ENCODE measurements at places on chromosomes 1 and 21.

DNA sequence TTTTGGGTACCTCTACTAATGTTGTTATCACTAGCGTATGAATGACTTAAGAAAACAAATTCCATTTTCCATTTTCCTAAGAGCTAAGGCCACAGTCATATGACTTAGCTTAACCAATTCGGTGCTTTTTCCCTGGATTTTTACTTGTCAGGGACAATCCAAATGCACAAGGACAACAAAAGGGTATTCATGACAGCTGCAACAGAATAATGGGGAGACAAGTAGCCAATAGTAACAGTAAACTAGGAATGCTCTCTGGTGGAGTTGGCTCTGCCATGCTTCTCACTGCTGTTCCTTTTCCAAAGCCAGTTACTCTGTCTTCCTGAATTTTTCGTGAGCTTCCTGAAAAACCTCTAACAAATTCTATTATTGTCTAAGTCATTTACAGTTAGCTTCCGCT, 52.9 kb downstream of the LRRIQ3 start:
- DNase-seq = no peak

GRCh38 chr1:43387976-43388599, 1.5 kb downstream of the MED8 start:
- no peak for DNase-seq

DNA sequence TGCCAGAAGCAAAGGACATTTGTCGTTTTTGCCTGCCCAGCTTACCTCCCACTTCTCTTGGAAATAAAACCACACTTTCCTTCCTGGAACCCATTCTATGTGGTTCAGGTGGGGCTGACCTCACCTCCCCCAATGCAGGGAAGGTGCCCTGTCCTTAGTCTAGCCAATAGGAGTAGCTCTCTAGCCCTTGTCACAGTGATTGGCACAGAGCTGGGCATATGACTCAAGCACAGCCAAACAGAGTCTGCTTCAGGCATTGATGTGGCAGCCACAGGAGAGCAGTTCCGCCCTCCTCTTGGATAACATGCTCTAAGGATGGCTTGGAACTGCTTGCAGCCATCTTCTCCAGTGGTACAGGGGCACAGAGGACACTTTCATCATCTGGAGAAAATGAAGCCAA, 134.0 kb downstream of the LRIG2 start:
- DNase-seq = no peak

- no peak for DNase-seq
Observed at GRCh38 chr21:32212116-32212515, 66.7 kb downstream of the MIS18A start.

DNA sequence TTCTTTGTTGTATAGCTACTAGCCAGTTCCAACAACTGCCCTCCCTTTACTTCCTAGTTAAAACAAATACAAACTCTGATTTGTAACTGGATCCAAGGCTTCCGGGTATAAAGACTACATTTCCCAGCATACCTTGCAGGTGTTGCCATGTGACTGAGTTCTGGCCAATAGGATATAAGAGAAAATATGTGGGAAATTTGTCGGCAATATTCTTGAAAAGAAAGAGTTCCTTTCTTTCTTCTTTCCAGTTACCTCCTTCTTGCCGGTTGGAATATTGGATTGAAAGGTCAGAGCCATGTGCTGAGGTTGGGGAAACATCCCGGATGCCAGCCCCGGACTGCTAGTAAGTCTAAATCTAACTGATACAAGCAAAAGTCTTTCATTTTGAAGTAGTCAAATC, 23.0 kb upstream of the ZBTB40 start:
- DNase-seq = peak; percentile 58

DNA sequence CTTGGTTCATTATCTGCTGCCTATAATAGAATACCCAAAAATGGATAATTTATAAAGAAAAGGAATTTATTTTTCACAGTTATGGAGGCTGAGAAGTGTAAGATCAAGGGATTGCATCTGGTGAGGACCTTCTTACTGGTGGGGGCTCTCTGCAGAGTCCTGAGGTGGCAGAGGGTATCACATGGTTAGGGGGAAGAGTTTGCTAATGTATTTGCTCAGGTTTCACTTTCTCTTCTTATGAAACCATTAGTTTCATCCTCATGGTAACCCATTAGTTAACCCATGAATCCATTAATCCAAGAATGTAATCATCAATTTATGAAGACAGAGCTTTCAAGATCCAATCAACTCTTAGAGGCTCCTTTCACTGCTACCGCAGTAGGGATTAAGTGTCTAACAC, 120.6 kb downstream of the DNM3 start:
- no peak for DNase-seq

DNA sequence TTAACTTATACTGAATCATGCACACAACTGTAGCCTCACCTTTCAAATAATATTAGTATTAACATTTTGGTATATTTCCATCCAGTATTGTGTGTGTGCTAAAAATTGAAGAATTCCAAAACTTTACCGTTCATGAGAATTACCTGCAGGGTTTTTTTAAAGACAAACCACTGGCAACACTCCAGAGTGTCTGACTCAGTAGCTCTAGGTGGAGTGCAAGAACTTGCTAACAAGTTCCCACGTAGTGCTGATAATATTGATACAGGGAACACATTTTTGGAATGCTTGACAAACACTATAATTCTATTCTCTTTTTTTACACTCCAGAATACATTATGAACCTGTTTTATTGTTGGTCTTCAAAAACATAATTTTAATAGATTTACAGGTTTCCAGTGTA, 27.7 kb upstream of the SLC5A9 start:
- DNase-seq = no peak

DNA sequence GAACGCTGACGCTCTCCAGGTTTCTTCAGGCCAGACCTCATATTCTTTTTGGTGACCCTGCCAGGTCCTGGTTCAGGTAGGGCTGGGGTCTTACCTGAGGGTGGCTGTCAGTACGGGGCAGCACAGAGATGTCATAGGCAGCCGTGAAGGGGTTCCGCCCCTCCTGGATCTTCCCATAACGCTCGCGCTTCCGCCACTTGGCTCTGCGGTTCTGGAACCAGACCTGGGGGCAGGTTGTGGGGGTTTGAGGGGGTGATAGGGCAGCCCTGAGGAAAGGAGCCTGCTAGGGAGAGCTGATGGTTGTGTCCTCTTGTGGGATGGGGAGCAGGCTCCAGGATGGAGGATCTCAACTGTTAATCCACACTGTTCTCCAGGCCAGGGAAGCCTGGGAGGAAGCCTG, 9.1 kb downstream of the ALX3 start:
- no peak for DNase-seq

DNA sequence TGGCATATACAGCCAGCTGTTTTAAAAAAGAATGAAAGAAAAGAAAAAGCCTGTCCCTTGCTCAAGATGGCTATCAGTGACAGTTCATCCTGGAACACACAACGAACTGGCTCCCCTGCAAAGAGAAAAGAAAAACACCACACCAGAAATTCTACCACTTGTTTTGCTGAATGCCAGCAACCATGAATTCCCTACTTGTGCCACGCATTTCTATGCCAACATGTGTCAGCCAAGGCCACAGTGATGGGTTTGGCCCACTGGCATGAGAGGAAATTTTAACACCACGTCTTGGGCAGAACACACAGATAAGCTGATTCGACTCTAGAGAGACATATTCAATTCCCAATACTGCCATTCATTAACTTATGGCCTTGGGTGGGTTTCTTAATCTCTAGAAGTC, 64.0 kb downstream of the CAPZB start:
- no peak for DNase-seq

DNA sequence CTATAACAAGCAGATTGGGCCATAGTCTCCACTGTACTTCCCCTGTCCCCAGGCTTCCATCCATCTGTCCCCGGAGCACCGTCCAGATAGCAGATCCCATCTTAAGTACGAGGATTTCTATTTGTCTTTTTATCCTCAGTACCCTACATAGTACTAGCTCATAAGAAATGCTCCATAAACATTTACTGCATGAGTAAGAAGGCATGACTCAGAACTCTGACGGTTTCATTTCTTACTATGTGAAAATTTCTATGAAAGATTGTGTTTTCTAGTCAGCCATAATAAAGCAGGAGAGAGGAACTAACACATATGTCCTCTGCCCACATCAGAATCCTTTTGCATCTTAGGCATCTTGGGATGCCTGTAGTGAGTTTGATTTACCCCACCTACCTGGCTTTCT, 49.5 kb downstream of the CHD1L start:
- DNase-seq = no peak

DNA sequence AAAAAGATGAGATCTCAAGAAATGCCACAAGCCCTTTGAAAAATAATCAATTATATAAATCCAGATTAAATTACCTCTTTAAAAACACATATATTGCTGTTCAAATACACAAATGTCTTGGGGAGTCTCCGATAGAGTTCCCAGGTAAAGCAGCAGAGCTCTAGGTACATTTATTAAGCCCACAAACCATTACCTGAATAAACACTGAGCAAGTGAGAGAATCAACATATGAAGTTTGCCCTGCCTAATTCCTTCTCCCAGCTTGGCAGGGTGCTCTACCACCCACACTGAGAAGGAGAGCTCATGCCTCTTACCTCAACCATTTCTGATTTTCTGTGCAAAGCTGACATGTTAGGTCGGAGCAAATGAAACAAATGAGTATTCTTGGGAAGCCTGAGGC, 402.4 kb downstream of the KCNH1 start:
- no peak for DNase-seq

GRCh38 chr21:29018540-29018939, 609 bp downstream of the RWDD2B start:
- no peak for DNase-seq

DNA sequence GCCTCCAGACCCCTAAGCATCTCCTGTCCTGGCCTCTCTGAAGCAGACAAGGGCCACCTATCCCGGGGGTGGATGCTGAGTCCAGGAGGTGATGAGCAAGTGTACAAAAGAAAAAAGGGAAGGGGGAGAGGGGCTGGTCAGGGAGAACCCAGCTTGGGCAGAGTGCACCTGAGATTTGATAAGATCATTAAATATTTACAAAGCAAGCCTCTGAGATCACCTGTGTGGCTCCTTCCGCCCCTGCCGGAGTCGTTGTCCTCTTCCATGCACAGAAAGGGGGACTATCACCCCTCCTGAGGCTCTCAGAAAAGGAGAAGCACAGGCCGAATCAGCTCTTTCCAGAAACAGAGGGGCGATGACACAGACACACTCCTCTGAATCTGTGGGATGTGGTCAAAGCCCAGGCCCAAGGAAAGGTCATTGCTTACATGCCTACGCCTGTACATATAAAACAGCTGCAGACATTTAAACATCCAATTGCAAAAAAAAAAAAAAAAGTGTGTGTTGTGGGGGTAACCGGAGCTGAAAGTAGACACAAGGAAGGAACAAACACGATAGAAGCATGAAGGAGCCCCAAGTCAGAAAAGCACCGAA, 30.9 kb downstream of the PRSS38 start:
- no peak for DNase-seq

- DNase-seq = peak; percentile 65
Observed at GRCh38 chr1:203338335-203339036, 12.4 kb downstream of the FMOD start.

GRCh38 chr1:168285971-168286927, 5.6 kb downstream of the TBX19 start:
- no peak for DNase-seq

GRCh38 chr1:46816930-46817329, 18.1 kb downstream of the CYP4B1 start:
- no peak for DNase-seq

- no peak for DNase-seq
Observed at GRCh38 chr1:14742181-14742980, 143.9 kb downstream of the KAZN start.

GRCh38 chr1:94589728-94590127, 48.2 kb upstream of the F3 start:
- DNase-seq = no peak

Measured in CD4-positive, alpha-beta memory T cell (primary cell).